ENCODE measurements at places on chromosomes 7 and 10. TPM values are rescaled to one million over a fixed set of nuclear protein-coding genes. Genes with fewer than 3 reads are reported as not detected.

DNA sequence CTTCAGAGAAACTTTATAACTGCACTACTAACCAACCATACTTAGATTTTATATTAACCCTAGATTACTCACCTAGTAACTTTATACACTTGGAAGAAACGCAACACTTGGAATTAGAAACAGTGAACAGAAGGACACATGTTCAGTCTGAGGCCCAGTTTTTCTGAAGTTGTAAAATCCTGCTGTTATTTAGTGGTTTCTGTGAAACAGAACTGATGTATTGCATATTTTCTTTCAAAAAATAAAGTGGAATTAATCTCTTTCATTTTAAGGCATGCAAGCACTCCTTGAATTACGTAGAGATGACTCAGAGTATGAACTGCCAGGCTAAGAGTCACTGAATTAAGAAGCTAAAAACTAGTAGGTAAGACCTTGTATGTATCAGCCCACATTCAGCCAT lies 215.8 kb downstream of the SKAP2 start:
- H3K27me3 ChIP-seq, result no peaks in the 10 kb centered on the region
- no peaks in the 10 kb centered on the region for H3K36me3 ChIP-seq
- no peak overlapping the region for H3K4me3 ChIP-seq
- H3K27ac ChIP-seq, result no peak overlapping the region

GRCh38 chr7:33921216-33921938 lies 16.0 kb downstream of the BMPER start:
- no peaks in the 10 kb centered on the region for H3K36me3 ChIP-seq
- no peak for DNase-seq
- no peaks in the 10 kb centered on the region for H3K27me3 ChIP-seq
- H3K4me1 ChIP-seq, result no peaks in the 10 kb centered on the region

Gene RAPGEF5
- 68.0 TPM for total RNA-seq

Gene MKI67
- 11.5 TPM for total RNA-seq

- H3K27ac ChIP-seq, result no peak overlapping the region
- no peaks in the 10 kb centered on the region for H3K36me3 ChIP-seq
- no peak for DNase-seq
- peaks cover 51% of the 10 kb centered on the region for H3K4me1 ChIP-seq
These were observed 36.6 kb downstream of the TCF7L2 start for GRCh38 chr10:112986544-112987190.

Measured in vagina (tissue), 2 donors.